ENCODE measurements at places on chromosomes 7 and 10. TPM values are rescaled to one million over a fixed set of nuclear protein-coding genes. Genes with fewer than 3 reads are reported as not detected.

GRCh38 chr7:114590298-114590697 lies 175.7 kb downstream of the FOXP2 start:
- no peaks in the 10 kb centered on the region for H3K36me3 ChIP-seq
- H3K4me3 ChIP-seq: no peak overlapping the region
- no peaks in the 10 kb centered on the region for H3K27me3 ChIP-seq
- no peak for DNase-seq
- no peaks in the 10 kb centered on the region for H3K4me1 ChIP-seq

- no peak for DNase-seq
- H3K4me3 ChIP-seq: no peak overlapping the region
Observed at GRCh38 chr10:110802090-110802489, 69.6 kb upstream of the PDCD4 start.

DNA sequence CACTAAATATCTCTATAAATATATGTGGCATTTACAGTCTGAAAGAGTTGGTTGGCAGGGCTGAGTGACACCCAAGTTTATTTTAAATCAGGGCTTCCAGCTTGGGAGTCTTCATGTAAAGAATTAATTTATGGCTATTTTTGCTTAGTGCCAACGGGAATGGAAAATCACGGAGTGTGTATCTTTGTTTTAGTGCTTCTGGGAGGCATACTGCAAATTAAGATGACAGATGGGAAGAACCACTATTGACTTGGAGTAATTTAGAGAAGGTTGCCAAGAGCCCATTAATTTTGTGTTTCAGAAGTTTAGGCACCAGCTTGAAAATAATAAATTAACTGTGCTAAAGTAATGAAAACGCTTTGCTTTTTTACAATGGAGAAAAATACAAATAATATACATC lies 135.2 kb downstream of the GPR37 start:
- no peak for DNase-seq
- no peaks in the 10 kb centered on the region for H3K4me1 ChIP-seq
- H3K4me3 ChIP-seq: no peak overlapping the region
- H3K27me3 ChIP-seq: no peaks in the 10 kb centered on the region
- no peak overlapping the region for H3K27ac ChIP-seq

DNA sequence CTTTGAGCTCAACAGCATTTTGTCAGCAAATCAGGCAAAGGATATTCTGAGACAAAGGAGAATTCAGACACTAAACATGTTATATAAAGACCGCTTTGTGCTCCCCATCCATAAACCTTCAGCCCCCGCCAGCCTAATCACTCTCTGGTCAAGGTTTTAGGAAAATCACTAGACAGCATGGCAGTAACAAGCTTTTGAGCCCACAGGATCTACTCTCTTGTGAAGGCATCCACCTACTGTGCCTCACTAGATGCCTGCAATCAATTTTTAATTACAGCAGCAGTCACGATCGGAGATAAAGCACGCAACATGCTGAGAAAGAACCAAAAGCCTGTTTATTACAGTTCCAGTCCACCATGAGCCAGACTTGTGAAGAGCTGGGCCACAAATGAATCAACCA lies 19.1 kb downstream of the PDE1C start:
- no peaks in the 10 kb centered on the region for H3K4me1 ChIP-seq
- no peak for DNase-seq
- no peak overlapping the region for H3K27ac ChIP-seq

- no peak for DNase-seq
- no peak overlapping the region for H3K27ac ChIP-seq
- no peaks in the 10 kb centered on the region for H3K36me3 ChIP-seq
- H3K4me1 ChIP-seq: peaks cover 45% of the 10 kb centered on the region
Observed at GRCh38 chr10:86798025-86798424, 41.6 kb downstream of the BMPR1A start.

DNA sequence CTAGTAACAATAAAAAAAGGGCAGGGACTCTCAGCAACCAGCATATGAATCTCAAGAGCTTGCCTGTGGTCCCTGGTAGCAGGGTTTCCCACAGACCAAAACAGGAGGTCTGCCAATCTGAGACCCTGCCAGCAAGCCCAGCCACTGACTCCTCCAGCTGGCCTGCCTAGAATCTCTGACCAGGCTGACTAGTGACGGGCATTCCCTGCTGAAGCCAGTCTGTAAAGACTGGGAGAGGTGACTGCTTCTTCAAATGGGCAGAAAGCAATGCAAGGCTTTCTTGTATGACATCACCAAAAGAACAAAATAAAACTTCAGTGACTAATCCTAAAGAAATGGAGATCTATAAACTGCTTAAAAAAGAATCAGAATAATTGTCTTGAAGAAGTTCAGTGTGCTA lies 249.4 kb downstream of the TCF7L2 start:
- no peak overlapping the region for H3K4me3 ChIP-seq
- H3K4me1 ChIP-seq: no peaks in the 10 kb centered on the region
- no peak overlapping the region for H3K27ac ChIP-seq
- DNase-seq: no peak
- H3K27me3 ChIP-seq: no peaks in the 10 kb centered on the region

DNA sequence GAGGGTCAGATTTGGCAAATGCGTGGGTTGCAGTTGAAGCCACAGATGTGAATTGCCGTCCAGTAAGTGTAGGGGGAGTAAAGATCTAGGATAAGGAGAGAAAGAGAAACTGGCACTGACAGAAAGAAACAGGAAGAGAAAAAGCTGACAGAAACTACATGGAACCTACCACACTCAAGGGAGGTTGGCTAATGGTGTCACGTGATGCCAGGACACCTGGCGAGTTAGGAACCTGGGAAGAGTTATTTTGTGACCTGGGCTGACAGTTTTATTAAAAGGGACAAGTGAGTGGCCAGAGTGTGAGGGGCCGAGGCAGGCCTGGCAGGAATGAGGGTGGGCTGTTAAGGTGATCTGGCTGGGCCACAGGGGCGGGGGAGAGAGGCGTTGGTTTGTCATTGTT lies 188.7 kb downstream of the ADARB2 start:
- DNase-seq: no peak
- no peaks in the 10 kb centered on the region for H3K36me3 ChIP-seq
- no peak overlapping the region for H3K4me3 ChIP-seq
- H3K27ac ChIP-seq: no peak overlapping the region

DNA sequence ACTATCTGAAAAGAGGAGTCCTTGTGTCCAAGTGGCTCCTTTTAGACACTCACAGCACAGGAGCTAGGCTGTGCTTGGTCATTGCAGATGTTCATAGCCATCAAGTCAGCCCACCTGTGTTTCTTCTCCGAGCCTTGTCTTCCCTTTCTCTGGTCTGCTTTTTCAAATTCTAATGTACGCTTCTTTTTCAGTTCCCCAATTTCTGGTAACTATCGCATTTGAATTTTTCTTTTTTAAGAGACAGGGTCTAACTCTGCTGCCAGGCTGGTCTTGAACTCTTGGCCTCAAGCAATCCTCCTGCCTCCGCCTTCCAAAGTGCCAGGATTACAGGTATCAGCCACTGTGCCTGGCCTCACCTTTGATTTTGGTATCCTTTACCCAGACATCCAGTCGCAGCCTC lies 18.9 kb downstream of the APBB1IP start:
- H3K27me3 ChIP-seq: no peaks in the 10 kb centered on the region
- no peak overlapping the region for H3K4me3 ChIP-seq

- H3K4me1 ChIP-seq: no peaks in the 10 kb centered on the region
- H3K27ac ChIP-seq: no peak overlapping the region
- no peak for DNase-seq
- H3K36me3 ChIP-seq: no peaks in the 10 kb centered on the region
- H3K27me3 ChIP-seq: no peaks in the 10 kb centered on the region
Observed at GRCh38 chr10:111297351-111297848, 220.6 kb downstream of the ADRA2A start.

- H3K4me3 ChIP-seq: no peak overlapping the region
- H3K27ac ChIP-seq: no peak overlapping the region
- DNase-seq: no peak
- no peaks in the 10 kb centered on the region for H3K27me3 ChIP-seq
- H3K4me1 ChIP-seq: no peaks in the 10 kb centered on the region
Observed at GRCh38 chr7:69526570-69526969, 71.7 kb upstream of the AUTS2 start.

DNA sequence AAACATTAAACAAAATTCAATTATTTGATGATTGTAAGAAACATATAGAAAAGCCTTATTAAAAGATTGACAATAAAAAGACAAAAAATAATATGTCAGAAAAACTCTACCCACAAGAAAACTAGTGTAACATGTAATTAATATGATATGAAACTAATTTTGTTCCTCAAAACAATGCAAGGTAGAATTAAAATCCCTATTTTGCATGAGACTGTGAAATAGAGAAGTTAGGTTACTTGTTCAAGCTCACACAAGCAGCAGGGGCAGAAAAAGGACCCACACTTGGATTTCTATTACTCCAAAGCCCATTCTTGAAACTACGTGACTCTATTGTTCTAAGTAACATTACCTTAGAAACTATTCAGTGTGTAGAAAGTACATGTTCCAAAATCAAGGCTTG lies 96.4 kb downstream of the KCNMA1 start:
- DNase-seq: no peak
- peaks cover 19% of the 10 kb centered on the region for H3K4me1 ChIP-seq
- H3K36me3 ChIP-seq: no peaks in the 10 kb centered on the region
- H3K27me3 ChIP-seq: no peaks in the 10 kb centered on the region
- no peak overlapping the region for H3K4me3 ChIP-seq
- no peak overlapping the region for H3K27ac ChIP-seq

- peak overlapping the region; percentile 49 for H3K4me3 ChIP-seq
- peak overlapping the region; percentile 80 for H3K27ac ChIP-seq
- DNase-seq: peak; percentile 53
Observed at GRCh38 chr7:155206318-155207020, 91.2 kb upstream of the INSIG1 start.

DNA sequence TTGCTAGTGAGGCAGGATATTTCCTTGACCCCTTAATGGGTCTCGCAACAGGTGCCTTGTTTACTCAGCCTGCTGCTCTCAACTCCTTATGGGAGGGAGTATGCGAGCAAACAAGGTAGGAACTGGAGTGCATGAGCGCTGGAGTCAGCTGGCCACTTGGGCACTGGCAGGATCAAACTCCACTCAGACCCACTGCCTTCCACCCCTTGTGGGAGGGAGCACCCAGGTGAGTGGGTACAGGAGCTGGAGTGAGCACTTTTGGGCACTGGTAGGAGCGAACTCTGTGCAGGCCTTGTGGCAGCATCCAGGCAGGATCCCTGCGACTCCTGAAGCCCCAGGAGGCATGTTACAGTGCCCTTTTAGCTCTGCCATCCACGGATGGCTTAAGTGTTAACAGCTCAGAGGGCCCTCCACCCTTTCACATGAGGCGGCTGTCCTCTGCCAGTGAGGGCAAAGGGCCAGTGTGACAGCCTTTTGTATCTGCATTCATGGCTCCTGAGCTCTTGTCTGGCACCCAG lies 123.2 kb downstream of the ST7 start:
- no peak overlapping the region for H3K27ac ChIP-seq
- H3K4me1 ChIP-seq: peaks cover 37% of the 10 kb centered on the region
- no peaks in the 10 kb centered on the region for H3K36me3 ChIP-seq

DNA sequence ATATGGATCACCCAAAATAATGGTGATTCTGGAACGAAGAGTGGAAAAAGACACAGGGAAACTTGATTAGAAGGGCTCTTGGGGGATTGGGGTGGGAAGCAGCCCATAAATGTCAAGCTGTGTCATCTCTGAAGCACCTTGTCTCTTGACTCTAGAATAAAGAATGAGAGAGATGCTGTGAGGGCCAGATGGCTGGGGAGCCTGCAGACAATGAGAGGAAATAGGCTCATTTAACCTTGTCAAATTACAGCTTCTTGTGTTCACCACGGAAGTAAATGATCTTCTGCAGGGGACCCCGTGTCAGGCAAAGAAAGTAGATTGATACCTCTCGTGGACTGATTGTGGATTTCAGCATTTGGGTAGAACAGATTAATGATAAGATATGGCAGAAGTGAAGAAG lies 159.3 kb downstream of the ST7 start:
- H3K27me3 ChIP-seq: no peaks in the 10 kb centered on the region
- no peak for DNase-seq
- no peaks in the 10 kb centered on the region for H3K36me3 ChIP-seq

- H3K27ac ChIP-seq: no peak overlapping the region
- peak; percentile 16 for DNase-seq
- H3K36me3 ChIP-seq: no peaks in the 10 kb centered on the region
- H3K4me3 ChIP-seq: no peak overlapping the region
- H3K4me1 ChIP-seq: peaks cover 34% of the 10 kb centered on the region
Observed at GRCh38 chr10:69847883-69848282, 46.2 kb downstream of the COL13A1 start.

DNA sequence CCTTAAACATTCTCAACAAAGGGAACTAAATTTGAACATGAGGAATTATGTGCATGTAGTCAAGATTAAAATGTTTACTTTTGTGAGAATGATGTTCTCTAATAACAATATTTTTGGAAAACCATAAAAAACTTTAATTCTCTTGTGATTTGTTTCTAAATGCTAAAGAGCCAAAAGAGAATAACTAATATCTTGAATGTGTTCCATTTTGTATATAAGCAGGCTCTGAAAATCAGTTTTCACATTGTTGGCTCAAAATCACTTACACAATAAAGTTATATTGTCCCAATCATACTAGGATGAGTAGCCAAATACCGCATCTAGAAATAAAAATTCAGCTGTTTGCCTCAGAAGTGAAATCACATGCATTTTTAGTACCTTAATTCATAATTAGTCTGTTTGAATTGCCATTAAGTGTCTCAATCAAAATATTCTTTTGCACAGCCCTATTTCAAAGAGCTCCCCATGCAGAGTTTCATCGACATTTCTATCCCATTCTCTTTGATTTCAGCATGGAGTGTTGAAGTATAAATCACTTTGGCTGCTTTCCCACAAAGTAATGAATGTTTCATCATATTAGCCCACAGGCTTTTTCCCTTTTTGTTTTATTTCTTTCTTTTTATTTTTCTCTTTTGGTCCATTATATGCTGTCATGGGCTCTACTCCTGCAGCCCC lies 420.3 kb upstream of the POM121L12 start:
- no peaks in the 10 kb centered on the region for H3K27me3 ChIP-seq
- DNase-seq: no peak
- no peak overlapping the region for H3K4me3 ChIP-seq
- no peak overlapping the region for H3K27ac ChIP-seq
- no peaks in the 10 kb centered on the region for H3K4me1 ChIP-seq

- no peaks in the 10 kb centered on the region for H3K4me1 ChIP-seq
- no peaks in the 10 kb centered on the region for H3K36me3 ChIP-seq
- no peak overlapping the region for H3K27ac ChIP-seq
- DNase-seq: no peak
Observed at GRCh38 chr10:1514681-1515080, 222.6 kb downstream of the ADARB2 start.

- H3K27me3 ChIP-seq: no peaks in the 10 kb centered on the region
- H3K27ac ChIP-seq: peak overlapping the region; percentile 45
- no peak for DNase-seq
- peaks cover 49% of the 10 kb centered on the region for H3K4me1 ChIP-seq
Observed at GRCh38 chr7:16637379-16637778, 8.2 kb downstream of the ANKMY2 start.

GRCh38 chr10:47420305-47421056 lies 36.4 kb upstream of the ZNF488 start:
- H3K27me3 ChIP-seq: no peaks in the 10 kb centered on the region
- DNase-seq: no peak
- H3K4me3 ChIP-seq: no peak overlapping the region
- no peak overlapping the region for H3K27ac ChIP-seq
- no peaks in the 10 kb centered on the region for H3K36me3 ChIP-seq
- no peaks in the 10 kb centered on the region for H3K4me1 ChIP-seq

The ATRNL1 gene
- total RNA-seq: 1.6 TPM

The OR2A42 gene
- not detected for total RNA-seq

The RASSF4 gene
- 35.1 TPM for total RNA-seq

The RTKN2 gene
- total RNA-seq: not detected

The GPER1 gene
- total RNA-seq: 3.2 TPM

The RSPH10B2 gene
- total RNA-seq: 1.2 TPM

The CFAP46 gene
- 10.6 TPM for total RNA-seq

The C7orf57 gene
- not detected for total RNA-seq

The TFR2 gene
- total RNA-seq: not detected

The AMPH gene
- total RNA-seq: 1.8 TPM

Data from gastrocnemius medialis (tissue), 4 donors.